Stimulated activated CD4-positive, alpha-beta T cell treated with anti-CD3 and anti-CD28 coated beads, Interleukin-1b, Interleukin-23, amount 100 ng/mL, for 1 hour (primary cell): ENCODE measurements at places on chromosomes 3 and 15.

GRCh38 chr3:356952-357351 is 160.4 kb downstream of the CHL1 start:
- DNase-seq: no peak

GRCh38 chr15:92392462-92392861 is 1.2 kb upstream of the ST8SIA2 start:
- no peak for DNase-seq

GRCh38 chr15:101455291-101456025 is 34.0 kb downstream of the PCSK6 start:
- DNase-seq: no peak

- no peak for DNase-seq
Observed at GRCh38 chr3:9754678-9755077, 4.9 kb downstream of the OGG1 start.

- DNase-seq: no peak
Observed at GRCh38 chr15:95068701-95069521, 837.5 kb downstream of the MCTP2 start.
